Activated naive CD8-positive, alpha-beta T cell treated with anti-CD3 and anti-CD28 coated beads for 36 hours (primary cell): ENCODE measurements at places on chromosomes 7 and 10. TPM values are rescaled to one million over a fixed set of nuclear protein-coding genes. Genes with fewer than 3 reads are reported as not detected.

GRCh38 chr10:44879531-44879899, 31.6 kb upstream of the TMEM72 start:
- H3K27ac ChIP-seq, result no peak overlapping the region
- peaks cover 10% of the 10 kb centered on the region for H3K27me3 ChIP-seq
- H3K36me3 ChIP-seq, result no peaks in the 10 kb centered on the region
- H3K4me1 ChIP-seq, result peaks cover 8% of the 10 kb centered on the region
- DNase-seq, result no peak

- DNase-seq, result no peak
- no peak overlapping the region for H3K27ac ChIP-seq
- no peak overlapping the region for H3K4me3 ChIP-seq
- no peaks in the 10 kb centered on the region for H3K4me1 ChIP-seq
- no peaks in the 10 kb centered on the region for H3K27me3 ChIP-seq
- no peaks in the 10 kb centered on the region for H3K36me3 ChIP-seq
These were observed 625.4 kb upstream of the POM121L12 start for GRCh38 chr7:52410032-52410431.

DNA sequence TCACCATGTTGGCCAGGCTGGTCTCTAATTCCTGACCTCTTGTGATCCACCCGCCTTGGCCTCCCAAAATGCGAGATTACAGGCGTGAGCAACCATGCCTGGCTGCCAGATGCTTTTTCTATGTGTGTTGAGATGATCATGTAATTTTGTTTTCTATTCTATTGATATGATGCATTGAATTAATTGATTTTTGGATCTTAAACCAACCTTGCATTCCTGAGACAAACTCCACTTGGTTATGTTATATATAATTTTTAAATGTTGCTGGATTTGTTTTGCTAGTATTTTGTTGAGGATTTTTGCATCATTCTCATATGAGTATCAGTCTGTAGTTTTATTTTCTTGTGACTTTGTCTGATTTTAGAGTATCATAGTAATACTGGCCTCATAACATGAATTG, 192.8 kb downstream of the ADK start:
- no peak for DNase-seq
- H3K27ac ChIP-seq, result no peak overlapping the region
- H3K36me3 ChIP-seq, result peaks cover 63% of the 10 kb centered on the region
- peaks cover 2% of the 10 kb centered on the region for H3K4me1 ChIP-seq
- H3K27me3 ChIP-seq, result no peaks in the 10 kb centered on the region
- H3K4me3 ChIP-seq, result no peak overlapping the region

DNA sequence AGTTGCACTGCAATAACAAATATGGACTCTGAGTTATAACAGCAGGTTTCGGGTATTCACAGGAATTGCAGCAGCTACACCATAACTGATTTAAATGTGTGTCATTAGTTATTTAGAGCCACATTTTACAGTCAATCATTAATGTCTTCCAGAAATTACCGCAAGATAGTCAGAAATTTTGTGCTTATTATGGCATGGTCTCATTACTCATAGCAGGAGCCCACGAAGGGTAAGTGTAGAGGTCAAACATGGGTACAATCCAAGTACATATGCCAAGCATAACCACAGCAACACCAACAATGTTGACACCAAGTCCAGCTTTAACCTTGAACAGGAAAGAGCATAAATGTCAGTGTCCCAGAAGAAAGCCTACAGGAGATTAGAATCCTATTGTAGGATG, 84.4 kb downstream of the SLC13A1 start:
- H3K27me3 ChIP-seq, result no peaks in the 10 kb centered on the region
- H3K4me1 ChIP-seq, result no peaks in the 10 kb centered on the region
- no peak overlapping the region for H3K27ac ChIP-seq
- H3K36me3 ChIP-seq, result no peaks in the 10 kb centered on the region
- no peak overlapping the region for H3K4me3 ChIP-seq
- no peak for DNase-seq

- no peak overlapping the region for H3K27ac ChIP-seq
- no peaks in the 10 kb centered on the region for H3K36me3 ChIP-seq
- no peaks in the 10 kb centered on the region for H3K4me1 ChIP-seq
- H3K4me3 ChIP-seq, result no peak overlapping the region
- no peak for DNase-seq
These were observed 31.4 kb downstream of the ANK3 start for GRCh38 chr10:60358282-60358681.

- H3K36me3 ChIP-seq, result peaks cover 10% of the 10 kb centered on the region
- DNase-seq, result peak; percentile 35
- no peak overlapping the region for H3K4me3 ChIP-seq
- peaks cover 22% of the 10 kb centered on the region for H3K4me1 ChIP-seq
- peak overlapping the region; percentile 80 for H3K27ac ChIP-seq
These were observed 7.3 kb downstream of the FGFBP3 start for GRCh38 chr10:91901784-91902677.

DNA sequence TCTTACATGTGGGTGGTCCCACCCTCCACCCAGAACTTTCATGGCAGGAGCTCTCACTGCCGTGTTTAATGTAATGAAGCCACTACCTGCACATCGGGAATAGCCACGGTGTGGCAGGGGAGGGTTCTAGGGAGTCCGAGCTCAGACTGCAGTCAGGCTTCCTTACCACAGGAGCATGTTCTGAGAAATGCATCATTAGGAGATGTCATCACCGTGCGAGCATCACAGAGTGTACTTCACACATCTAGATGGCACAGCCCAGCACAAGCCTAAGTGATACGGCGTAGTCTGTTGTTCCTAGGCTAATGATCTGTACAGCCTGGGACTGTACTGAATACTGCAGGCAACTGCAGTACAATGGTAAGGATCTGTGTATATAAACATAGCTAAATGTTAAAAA, 153.0 kb upstream of the LANCL2 start:
- no peak overlapping the region for H3K4me3 ChIP-seq
- DNase-seq, result no peak
- H3K36me3 ChIP-seq, result no peaks in the 10 kb centered on the region
- H3K27ac ChIP-seq, result no peak overlapping the region
- H3K4me1 ChIP-seq, result no peaks in the 10 kb centered on the region
- no peaks in the 10 kb centered on the region for H3K27me3 ChIP-seq

- no peak for DNase-seq
- no peak overlapping the region for H3K27ac ChIP-seq
- peaks cover under 1% of the 10 kb centered on the region for H3K27me3 ChIP-seq
These were observed 49.7 kb upstream of the YAE1 start for GRCh38 chr7:39516498-39516897.

DNA sequence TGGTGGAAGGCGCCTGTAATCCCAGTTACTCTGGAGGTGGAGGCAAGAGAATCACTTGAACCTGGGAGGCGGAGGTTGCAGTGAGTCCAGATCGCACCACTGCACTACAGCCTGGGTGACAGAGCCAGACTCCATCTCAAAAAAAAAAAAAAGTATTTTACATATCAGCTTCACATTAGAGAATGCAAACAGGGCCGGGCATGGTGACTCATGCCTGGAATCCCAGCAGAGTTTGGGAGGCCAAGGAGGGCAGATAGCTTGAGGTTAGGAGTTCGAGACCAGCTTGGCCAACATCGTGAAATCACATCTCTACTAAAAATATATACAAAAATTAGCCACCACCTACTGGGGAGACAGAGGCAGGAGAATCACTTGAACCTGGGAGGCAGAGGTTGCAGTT, 31.6 kb downstream of the USP54 start:
- no peaks in the 10 kb centered on the region for H3K27me3 ChIP-seq
- no peak overlapping the region for H3K4me3 ChIP-seq
- H3K4me1 ChIP-seq, result no peaks in the 10 kb centered on the region
- no peak for DNase-seq
- H3K27ac ChIP-seq, result no peak overlapping the region

DNA sequence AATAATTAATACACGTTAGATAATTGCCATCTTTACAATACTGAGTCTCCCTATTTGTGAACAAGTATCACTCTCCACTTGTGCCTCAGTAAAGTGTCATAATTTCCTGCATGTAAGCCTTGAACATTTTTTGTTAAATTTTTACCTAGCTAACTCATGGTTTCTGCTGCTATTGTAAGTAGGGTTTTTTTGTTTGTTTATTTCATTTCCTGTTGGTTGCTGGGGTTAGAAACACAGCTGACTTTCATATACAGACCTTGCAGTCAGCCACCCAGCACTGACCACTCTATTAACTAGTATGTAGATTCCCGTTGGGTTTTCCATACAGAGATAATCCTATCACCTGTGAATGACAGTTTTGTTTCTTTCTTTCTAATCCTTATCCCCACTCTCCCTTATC, 133.3 kb downstream of the MPP7 start:
- H3K4me1 ChIP-seq, result peaks cover 13% of the 10 kb centered on the region
- no peak overlapping the region for H3K27ac ChIP-seq
- no peak for DNase-seq
- no peaks in the 10 kb centered on the region for H3K27me3 ChIP-seq
- H3K36me3 ChIP-seq, result peaks cover 7% of the 10 kb centered on the region

The LBX1 gene
- not detected for total RNA-seq
